ENCODE measurements at places on chromosomes 5 and 9. TPM values are rescaled to one million over a fixed set of nuclear protein-coding genes. Genes with fewer than 3 reads are reported as not detected.

SOHLH1 gene
- not detected for total RNA-seq

SNX30 gene
- 6.4 TPM for total RNA-seq

- no peak for DNase-seq
Measured at GRCh38 chr9:109164042-109164441, 3.0 kb downstream of the FRRS1L start.

MYO10 gene
- total RNA-seq: 38.8 TPM
